ENCODE measurements at places on chromosomes 12 and 14. TPM values are rescaled to one million over a fixed set of nuclear protein-coding genes. Genes with fewer than 3 reads are reported as not detected.

DNA sequence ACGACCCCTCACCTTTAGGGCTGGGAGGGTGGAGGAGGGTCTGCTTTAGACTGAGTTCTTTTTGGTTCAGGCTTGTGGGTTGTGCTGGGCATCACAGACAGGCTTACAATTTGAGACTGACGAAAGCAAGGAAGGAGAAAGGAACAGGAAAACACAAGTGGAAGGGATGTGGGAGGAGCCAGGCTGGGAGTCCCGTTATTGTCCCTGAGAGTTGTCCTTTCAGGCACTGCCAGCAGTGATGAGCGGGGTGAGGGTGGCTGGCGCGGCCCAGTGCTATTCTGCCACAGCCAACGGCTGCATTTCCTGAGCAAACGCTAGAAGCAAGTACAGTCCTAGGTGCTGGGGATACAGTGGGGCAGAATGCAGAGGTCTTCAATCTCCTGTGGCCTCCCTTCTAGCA is 29.2 kb upstream of the TSPAN9 start:
- no peak for ATAC-seq

GRCh38 chr12:559906-560455 is 100.2 kb downstream of the B4GALNT3 start:
- no peak for ATAC-seq

GRCh38 chr14:22540811-22541360 is 48.1 kb downstream of the DAD1 start:
- ATAC-seq: no peak

The BEST3 gene
- not detected for total RNA-seq

- ATAC-seq: no peak
These were observed 99.1 kb upstream of the CCND2 start for GRCh38 chr12:4174417-4174816.

The ASCL1 gene
- total RNA-seq: not detected

Measured in esophagus mucosa (tissue), 1 donor.